Activated T-helper 17 cell treated with anti-CD3 and anti-CD28 coated beads, Interleukin-2, amount 50 U/mL, for 72 hours (primary cell): ENCODE measurements at places on chromosomes 4 and X.

DNA sequence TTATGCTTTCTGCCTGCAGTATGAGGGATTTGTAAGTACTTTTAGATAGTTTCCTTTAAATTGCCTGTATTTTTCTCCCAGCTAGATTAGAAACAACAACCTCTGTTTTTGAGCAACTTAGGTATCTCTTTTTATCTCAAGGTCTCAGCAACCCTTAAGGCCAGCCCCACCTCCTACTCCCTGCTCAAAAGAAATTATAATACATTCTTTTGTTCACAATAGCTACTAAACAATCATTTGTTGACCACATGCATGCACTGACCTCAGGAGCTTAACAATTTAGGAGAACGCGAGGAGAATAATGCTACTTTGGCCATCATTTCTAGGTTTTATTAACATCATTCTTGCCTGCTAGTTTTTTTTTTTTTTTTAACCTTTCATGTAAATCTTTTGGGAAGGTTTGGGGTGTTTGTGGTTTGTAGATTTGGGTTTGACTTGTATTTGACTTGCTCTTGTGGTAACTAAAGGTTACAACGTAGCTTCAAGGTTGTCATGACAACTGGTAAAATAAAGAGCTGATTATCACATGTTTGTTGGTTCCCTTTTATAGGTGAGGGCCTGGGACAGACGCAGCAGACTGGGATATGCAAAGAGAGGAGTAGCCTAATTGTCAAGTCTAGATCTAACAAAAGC, 145.4 kb upstream of the PLAC1 start:
- peaks cover 11% of the 10 kb centered on the region for H3K4me1 ChIP-seq
- ATAC-seq = peak; percentile 31
- peaks cover 6% of the 10 kb centered on the region for H3K36me3 ChIP-seq
- H3K4me3 ChIP-seq = peak overlapping the region; percentile 55
- H3K27me3 ChIP-seq = no peaks in the 10 kb centered on the region

- no peaks in the 10 kb centered on the region for H3K36me3 ChIP-seq
- H3K4me1 ChIP-seq = no peaks in the 10 kb centered on the region
Observed at GRCh38 chrX:23952984-23953907, 45.4 kb downstream of the CXorf58 start.

- no peak overlapping the region for H3K27ac ChIP-seq
- H3K36me3 ChIP-seq = no peaks in the 10 kb centered on the region
- ATAC-seq = no peak
- no peaks in the 10 kb centered on the region for H3K4me1 ChIP-seq
Observed at GRCh38 chr4:153832054-153832453, 43.2 kb upstream of the SFRP2 start.

DNA sequence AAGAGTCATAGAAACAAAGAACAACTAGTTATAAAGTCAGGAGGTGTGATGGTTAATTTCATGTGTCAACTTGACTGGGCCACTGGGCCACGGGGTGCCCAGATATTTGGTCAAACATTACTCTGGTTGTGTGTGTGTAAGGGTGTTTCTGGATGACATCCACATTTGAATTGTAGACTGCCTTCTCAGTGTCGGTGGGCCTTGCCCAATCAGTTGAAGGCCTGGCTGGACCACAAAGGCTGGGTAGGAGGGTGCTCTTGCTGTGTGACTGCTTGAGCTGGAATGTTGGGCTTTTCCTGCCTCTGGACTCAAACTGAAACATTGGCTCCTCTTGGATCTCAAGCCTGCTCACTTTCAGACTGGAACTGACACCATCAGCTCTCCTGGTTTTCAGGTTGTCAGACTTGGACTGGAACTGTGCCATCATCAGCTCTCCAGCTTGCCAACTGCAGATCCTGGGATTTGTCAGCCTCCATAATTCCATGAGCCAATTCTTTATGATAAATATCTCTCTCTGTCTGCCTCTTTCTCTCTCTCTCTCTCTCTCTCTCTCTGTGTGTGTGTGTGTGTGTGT, 41.4 kb downstream of the CLDN34 start:
- peaks cover 5% of the 10 kb centered on the region for H3K27me3 ChIP-seq
- peaks cover 23% of the 10 kb centered on the region for H3K4me1 ChIP-seq
- no peak overlapping the region for H3K27ac ChIP-seq
- no peak for ATAC-seq
- no peaks in the 10 kb centered on the region for H3K36me3 ChIP-seq
- no peak overlapping the region for H3K4me3 ChIP-seq

- ATAC-seq = no peak
- no peaks in the 10 kb centered on the region for H3K4me1 ChIP-seq
- H3K27ac ChIP-seq = no peak overlapping the region
- peaks cover 17% of the 10 kb centered on the region for H3K27me3 ChIP-seq
Observed at GRCh38 chr4:100359441-100359840, 158.4 kb downstream of the EMCN start.

- H3K4me1 ChIP-seq = no peaks in the 10 kb centered on the region
- H3K36me3 ChIP-seq = no peaks in the 10 kb centered on the region
- H3K27ac ChIP-seq = no peak overlapping the region
- peaks cover 6% of the 10 kb centered on the region for H3K27me3 ChIP-seq
Observed at GRCh38 chrX:111376897-111377578, 35.0 kb downstream of the DCX start.

- H3K27ac ChIP-seq = no peak overlapping the region
- H3K36me3 ChIP-seq = no peaks in the 10 kb centered on the region
- no peak for ATAC-seq
- H3K27me3 ChIP-seq = no peaks in the 10 kb centered on the region
- no peaks in the 10 kb centered on the region for H3K4me1 ChIP-seq
Observed at GRCh38 chrX:121283921-121284320, 236.5 kb downstream of the GLUD2 start.

- no peaks in the 10 kb centered on the region for H3K4me1 ChIP-seq
- H3K36me3 ChIP-seq = peaks cover 18% of the 10 kb centered on the region
- ATAC-seq = no peak
- no peak overlapping the region for H3K4me3 ChIP-seq
- no peak overlapping the region for H3K27ac ChIP-seq
Observed at GRCh38 chrX:136047969-136048368, 62.7 kb downstream of the SLC9A6 start.
